Stomach (tissue), 19 donors: ENCODE measurements at places on chromosomes 5 and 9. TPM values are rescaled to one million over a fixed set of nuclear protein-coding genes. Genes with fewer than 3 reads are reported as not detected.
A peak's percentile ranks its signal among the peaks of the same experiment; 100 is the strongest.

DNA sequence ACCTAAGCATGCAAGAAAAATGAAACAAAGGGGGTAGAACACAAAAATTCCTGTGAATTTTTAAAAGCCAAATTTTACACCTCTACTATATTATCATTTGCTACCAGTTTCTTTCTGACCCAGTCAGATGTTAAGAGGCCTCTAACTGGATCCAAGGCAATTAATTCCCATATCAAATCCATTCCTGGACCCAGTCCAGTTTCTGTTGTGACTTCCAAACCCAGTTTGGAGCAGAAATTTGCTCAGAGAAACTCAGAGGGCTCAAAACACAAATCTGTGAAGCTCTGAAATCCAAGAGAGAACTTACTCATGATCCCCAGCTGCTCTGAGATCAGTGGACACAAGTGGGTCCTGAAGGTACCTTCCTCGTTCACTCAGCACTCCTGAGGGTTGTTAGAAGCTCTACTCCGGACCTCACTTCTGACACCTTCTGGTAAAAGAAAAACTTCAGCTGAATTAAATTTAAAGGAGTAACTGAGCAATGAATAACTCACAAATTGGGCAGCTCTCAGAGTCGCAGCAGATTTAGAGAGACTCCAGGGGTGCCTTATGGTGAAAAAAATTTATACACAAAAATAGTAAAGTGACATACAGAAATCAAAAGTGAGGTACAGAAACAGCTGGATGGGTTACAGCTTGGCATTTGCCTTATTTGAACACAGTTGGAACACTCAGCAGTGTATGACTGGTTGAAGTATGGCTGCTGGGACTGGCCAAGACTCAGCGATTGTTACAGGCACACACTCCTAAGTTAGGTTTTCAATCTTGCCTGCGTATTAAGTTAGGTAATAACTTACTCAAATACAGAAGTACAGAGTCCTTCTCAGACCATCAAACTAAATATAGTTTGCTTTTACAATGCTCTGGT lies 32.4 kb downstream of the INSL4 start:
- peak; percentile 14 for DNase-seq

DNA sequence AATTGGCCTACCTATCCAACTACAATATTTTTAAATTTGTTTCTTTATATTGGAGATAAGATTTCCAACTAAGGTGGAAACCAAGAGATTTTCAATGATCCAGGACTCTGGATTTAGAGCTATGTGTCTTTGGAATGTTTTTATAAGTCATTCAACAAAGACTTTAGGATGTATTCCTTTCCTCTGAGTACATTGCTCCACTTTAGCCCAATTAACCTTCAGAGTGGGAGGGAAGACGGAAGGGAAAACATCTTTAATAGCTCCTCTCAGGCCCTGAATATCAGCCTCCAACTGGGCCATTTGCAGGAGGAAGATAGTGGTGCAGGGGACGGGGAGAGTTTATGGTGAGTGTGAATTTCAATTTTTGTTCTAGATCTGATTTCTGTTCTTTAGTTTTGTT lies 239.2 kb downstream of the PIK3R1 start:
- no peak for DNase-seq

SIT1 gene
- total RNA-seq, result 2.3 TPM

MED22 gene
- total RNA-seq, result 27.1 TPM

GRCh38 chr9:92563116-92564100 lies 27.6 kb upstream of the ECM2 start:
- peak; percentile 43 for DNase-seq

DNA sequence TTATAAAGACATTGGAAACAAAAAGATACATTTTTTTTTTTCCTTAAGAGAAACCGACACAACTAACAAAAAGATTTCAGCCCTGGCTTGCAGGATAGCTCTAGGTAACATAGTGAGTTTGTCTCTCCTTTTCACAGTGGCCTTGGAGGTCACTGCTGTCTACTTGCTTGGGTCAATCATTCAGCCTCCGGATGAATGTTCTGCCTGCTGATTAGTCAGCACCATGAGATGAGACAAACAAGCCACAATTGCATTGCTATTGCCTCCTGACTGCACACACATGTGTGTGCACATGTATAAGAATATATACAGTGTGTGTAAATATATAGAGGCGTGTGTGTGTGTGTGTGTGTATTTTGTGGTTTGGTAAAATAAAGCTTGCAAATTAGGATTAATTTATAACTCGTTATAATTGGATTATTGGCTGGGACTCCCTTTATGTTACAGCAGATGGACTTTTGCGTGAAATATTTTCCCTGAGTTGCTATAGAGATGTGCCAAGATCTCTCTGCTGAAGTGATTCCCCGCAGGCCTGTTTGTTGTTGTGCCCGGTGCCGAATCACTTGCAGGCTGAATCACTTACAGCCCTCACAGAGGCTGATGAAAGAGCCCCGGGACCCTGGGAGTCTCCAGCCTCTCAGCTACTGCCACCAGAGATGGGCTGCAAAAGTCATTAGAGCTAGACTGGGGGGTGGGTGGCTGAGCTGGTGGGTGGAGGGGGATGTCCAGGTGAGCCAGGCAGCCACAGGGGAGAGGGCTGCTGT lies 161.2 kb downstream of the FGF18 start:
- peak; percentile 52 for DNase-seq

BTNL8 gene
- 22.0 TPM for total RNA-seq

GRCh38 chr5:173963867-173964441 lies 25.0 kb upstream of the C5orf47 start:
- peak; percentile 48 for DNase-seq

GRCh38 chr9:134054891-134055811 lies 12.7 kb downstream of the BRD3 start:
- no peak for DNase-seq

GRCh38 chr5:93311881-93312280 lies 269.1 kb downstream of the NR2F1-AS1 start:
- peak; percentile 65 for DNase-seq

GRCh38 chr5:68070591-68071281 lies 144.8 kb upstream of the PIK3R1 start:
- DNase-seq, result no peak

DNA sequence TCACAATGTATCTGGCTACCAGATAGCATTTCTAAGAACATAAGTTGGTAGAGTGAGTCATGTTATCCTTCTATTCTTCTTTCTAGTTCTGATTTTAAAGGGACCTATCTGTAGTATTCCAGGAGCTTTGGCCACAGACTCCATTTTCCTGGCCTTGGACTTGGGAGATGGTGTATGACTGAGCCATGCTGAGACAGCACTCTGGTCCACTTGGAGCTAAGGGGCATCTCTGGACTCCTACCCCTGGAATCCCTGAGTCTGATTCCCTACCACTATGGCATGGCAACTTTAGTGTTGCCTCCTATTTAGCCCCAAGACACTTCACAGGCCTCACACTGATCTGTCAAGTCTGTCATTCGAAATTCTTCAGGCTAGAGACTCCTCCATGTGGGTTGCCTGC lies 58.8 kb downstream of the BAAT start:
- no peak for DNase-seq

PPP3R2 gene
- total RNA-seq, result not detected

DNA sequence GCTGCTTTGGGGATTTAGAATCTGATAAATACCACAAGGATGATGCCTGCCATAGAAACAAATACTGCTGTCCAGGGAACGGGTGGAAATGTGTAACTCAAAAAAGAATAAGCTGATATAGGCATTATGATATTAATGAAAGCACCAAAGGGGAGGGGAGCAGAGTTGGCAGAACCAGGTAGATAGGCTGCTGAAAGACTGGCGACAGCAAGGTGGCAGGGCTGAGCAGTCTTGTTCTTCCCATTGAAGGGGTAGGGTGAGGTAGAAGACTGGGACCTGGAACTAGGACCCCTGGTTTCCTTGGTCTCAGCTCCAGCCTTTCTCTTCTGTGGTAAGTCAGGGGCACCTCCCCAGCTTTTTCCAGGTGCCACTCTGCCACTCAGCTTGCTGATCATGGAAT lies 31.4 kb upstream of the TMOD1 start:
- no peak for DNase-seq

GRCh38 chr5:179294131-179294780 lies 51.0 kb downstream of the ADAMTS2 start:
- DNase-seq, result no peak

IRX4 gene
- total RNA-seq, result not detected

GRCh38 chr9:3968891-3969290 lies 331.0 kb downstream of the GLIS3 start:
- no peak for DNase-seq

- DNase-seq, result peak; percentile 95
Measured at GRCh38 chr5:172772112-172772906, 1.3 kb upstream of the DUSP1 start.

DNA sequence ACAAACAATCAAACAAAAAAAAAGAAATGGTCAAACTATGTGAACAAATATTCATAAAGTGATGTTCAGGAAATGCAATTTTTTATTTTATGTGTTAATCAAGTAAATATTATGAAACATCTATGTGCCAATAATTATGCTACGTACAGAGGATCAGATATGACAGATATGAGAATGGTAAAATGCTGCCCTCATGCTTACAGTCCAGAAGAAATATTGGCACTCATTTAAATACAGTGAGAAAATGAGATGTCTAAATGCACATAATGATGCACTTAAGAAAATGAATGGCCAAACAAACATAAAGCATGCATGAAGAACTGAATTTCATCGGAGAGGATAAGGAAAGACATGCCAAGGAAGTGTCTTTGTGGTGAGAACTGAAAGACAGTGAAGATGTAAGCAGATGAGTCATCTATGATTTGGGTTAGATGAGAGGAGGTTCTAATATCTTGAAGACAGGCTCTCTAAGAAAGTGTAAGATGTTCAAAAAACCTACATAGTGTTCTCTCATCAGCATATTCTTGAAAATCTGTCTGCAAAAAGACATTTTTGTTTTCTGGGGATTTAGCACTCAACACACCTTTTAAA lies 1231.1 kb upstream of the ACO1 start:
- DNase-seq, result no peak

SEC61B gene
- 73.8 TPM for total RNA-seq

PCDH12 gene
- 2.2 TPM for total RNA-seq

GRCh38 chr5:42767491-42768105 lies 11.0 kb downstream of the CCDC152 start:
- DNase-seq, result peak; percentile 54

ACER2 gene
- not detected for total RNA-seq

- no peak for DNase-seq
Measured at GRCh38 chr9:89488936-89489335, 9.0 kb downstream of the SEMA4D start.

GRCh38 chr5:3392306-3392939 lies 203.2 kb upstream of the IRX1 start:
- DNase-seq, result no peak

- DNase-seq, result no peak
Measured at GRCh38 chr5:76271836-76272235, 131.2 kb upstream of the IQGAP2 start.

ORM2 gene
- total RNA-seq, result not detected

GRCh38 chr5:14082973-14083372 lies 60.2 kb upstream of the TRIO start:
- no peak for DNase-seq

MSMP gene
- total RNA-seq, result not detected

DNA sequence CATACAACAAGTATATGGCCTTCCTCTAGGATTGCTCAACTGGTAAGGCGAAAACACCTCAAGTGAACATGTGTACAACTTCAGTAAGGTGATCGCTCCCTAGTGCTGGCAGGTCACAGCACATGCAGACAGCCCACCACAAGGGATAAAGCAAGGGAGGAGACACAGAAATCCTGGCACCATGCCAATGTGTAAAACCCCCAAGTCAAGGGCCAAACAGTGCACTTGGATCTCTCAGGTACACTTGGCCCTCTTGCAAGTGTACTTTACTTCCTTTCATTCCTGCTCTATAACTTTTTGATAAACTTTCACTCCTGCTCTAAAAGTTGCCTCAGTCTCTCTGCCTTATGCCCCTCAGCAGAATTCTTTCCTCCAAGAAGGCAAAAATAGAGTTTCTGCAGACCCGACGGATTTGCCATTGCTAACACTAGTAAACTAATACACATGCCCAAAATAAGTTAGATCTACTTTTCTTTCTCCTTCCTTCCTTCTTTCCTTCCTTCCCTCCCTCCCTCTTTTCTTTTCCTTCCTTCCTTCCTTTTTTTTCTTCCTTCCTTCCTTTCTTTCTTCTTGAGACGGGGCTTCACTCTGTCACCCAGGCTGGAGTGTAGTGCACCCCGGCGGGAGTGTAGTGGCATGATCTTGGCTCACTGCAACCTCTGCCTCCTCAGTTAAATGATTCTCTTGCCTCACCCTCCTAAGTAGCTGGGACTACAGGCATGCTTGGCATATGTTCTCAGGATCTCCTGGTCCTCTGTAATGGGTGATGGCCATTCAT lies 6.8 kb upstream of the LNPEP start:
- DNase-seq, result no peak

- DNase-seq, result no peak
Measured at GRCh38 chr9:89207026-89207425, 28.4 kb upstream of the SHC3 start.

DNA sequence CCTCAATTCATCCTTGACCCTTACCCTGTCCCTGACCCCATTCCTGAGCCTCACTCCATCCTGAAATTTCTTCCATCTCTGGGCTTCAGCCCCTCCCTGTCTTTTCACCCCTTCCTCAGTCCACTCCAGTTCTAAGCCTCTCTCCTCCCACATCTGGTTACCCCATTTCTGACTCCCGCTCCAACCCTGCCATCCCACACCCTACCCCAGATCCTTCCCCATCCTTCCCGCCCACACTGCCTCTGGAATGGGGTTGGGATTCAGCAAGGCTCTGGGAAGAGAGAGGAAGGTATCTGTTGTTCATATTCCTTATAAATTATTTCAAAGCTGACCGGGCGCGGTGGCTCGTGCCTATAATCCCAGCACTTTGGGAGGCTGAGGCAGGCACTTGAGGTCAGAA lies 29.9 kb upstream of the MVB12B start:
- DNase-seq, result no peak

DNA sequence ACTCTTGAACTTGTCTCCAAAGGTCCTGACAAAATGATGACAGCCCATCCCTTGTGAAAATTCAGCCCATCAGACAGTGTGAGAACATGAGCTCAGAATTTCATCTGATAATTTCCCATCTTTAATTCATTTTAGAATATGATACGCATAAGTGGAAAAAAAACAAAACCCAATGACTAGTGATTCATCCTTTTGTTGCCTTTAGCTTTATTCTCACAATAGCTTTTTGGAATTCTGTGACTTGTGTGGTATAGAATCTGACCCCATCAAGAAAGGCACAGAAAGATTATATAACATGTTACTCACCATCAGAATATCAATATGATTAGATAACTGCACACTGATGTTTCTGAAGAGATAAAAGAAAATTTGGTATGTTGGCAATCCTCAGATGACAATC lies 16.1 kb upstream of the TMED7 start:
- no peak for DNase-seq

- no peak for DNase-seq
Measured at GRCh38 chr5:113495422-113495841, 7.2 kb upstream of the MCC start.

GRCh38 chr5:61675015-61675692 lies 343.1 kb downstream of the ZSWIM6 start:
- DNase-seq, result peak; percentile 57

DNA sequence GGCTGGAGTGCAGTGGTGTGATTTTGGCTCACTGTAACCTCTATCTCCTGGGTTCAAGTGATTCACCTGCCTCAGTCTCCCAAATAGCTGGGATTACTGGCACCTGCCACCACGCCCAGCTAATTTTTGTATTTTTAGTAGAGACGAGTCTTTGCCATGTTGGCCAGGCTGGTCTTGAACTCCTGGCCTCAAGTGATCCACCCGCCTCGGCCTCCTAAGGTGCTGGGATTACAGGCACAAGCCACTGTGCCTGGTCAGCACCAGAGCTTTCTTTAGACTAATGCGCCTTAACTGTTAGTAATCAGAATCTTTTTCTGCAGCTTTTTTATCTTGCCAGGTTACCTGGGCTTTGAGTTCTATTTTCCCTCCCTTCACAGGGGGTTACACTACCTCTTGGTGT lies 18.4 kb downstream of the PTGS1 start:
- DNase-seq, result no peak
